EL (cell line): ENCODE measurements at places on chromosomes 2 and 18.

DNA sequence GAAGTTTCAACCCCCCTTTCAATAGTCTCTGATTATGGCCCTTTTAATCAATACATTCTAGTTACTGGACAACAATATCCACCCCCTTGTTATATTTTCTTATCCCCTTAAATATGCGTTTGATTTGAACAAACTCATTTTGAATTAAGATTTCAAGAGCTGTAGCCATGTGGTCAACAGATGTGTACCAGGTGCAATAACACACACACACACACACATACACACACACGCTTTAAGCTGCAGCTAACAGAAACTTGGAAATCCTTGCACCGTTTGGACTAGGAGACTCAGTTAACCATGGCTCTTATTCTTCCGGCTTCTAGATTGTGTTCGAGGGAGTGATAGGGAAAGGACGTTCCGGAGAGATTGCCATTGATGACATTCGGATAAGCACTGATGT, 82.8 kb downstream of the NRP2 start:
- no peak for DNase-seq

GRCh38 chr18:49174478-49174877, 223.7 kb upstream of the SMAD7 start:
- DNase-seq, result peak; percentile 20

DNA sequence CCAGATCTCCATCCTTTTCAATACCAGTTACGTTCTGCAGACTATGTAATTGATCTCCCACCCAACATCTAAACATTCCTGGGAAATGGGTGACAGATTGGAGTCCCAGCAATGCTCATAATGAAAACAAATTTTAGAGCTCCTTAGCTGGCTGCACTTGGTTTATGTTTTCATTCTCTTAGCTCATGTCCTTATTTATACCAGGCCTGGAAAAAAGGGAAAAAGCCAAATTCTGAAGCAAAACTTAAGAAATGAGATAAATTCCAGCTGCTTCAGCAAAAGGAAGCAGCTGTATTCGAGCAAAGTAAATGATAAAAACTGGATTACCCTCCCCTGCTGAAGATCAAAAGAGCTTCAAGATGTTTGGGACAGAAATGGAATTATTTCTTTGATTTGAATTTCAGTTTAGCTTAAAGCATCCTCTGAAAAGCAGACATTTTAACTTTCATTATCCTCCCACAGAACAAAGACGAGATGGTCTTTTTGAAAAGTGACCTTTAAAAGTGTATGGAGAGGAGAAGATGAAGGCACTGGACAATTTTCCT, 196.5 kb upstream of the THUMPD2 start:
- DNase-seq, result no peak

DNA sequence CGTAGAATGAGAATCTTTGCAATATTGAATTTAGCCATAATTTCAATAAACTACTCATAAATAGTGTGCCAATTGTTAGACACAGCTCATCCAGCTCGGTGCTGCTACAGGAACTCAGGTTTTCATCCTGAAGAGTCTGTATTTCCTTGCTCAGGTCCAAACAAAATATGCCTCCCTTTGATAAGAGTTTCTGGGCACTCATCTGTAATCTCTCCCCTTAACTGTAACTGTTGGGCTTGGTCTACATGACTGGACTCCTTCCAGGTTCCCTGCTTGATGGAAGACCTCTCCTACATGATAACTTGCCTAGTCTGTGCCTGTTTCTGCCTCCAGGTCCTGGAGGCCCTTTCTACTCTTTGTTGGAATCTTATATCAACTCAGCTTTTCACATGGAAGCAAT, 57.9 kb downstream of the GCA start:
- DNase-seq, result no peak

- no peak for DNase-seq
These were observed 130.7 kb upstream of the GPC1 start for GRCh38 chr2:240304746-240305161.

GRCh38 chr2:3146772-3147650, 230.6 kb downstream of the EIPR1 start:
- DNase-seq, result no peak

DNA sequence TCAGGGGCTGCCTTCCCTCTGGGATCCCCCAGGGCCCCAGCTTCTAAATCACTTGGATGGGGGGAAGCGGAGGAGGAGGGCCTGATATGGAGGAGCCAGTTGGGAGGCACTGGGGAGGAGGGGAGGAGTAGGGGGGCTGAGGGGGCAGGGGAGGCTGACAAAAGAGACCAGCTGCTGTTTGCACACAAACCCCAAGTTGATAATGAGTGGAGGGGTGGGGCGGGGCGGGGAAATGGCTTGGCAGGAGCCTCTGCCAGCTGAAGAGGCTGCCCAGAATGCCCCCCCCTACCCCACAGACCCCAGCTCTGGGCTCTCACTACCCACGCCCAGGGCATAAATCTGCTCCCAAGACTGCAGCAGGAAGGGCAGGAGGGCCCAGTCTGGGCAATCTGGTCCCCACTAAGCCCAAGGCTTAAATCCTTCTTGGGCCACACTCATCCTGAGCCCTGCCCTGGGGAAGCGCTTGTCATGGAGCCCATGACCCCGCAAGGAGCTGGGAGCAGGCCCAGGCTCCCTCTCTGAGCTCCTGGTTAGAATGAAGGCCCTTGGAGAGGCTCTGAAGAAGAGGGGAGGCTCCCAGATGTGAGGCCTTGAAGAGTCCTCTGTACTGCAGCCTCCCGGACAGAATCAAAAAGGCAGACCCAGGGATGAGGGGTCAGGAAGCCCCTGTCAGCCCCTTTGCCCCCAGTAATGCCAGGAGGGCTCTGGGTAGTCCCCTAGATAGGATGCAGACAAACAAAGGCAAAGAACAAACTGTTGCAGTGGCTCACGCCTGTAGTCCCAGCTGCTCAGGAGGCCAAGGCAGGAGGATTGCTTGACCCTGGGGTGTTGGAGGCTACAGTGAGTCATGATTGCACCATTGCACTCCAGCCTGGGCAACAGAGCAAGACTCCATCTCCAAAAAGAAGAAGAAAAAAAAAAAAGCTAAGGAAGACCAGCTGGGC, 24.8 kb upstream of the PTMA start:
- no peak for DNase-seq

- no peak for DNase-seq
These were observed 27.6 kb downstream of the PAX8 start for GRCh38 chr2:113251118-113251517.

DNA sequence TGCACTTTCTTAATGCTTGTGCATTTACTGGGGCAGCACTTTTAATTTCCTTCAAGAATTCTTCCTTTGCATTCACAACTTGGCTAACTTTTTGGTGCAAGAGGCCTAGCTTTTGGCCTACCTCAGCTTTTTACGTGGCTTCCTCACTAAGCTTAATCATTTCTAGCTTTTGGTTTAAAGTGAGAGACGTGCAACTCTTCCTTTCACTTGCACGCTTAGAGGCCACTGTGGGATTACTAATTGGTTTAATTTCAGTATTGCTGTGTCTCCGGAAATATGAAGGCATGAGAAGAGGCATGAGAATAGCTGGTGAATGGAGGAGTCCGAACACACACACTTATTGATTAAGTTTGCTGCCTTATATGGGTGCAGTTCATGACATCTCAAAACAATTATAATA, 354.1 kb downstream of the DLGAP1 start:
- DNase-seq, result no peak

DNA sequence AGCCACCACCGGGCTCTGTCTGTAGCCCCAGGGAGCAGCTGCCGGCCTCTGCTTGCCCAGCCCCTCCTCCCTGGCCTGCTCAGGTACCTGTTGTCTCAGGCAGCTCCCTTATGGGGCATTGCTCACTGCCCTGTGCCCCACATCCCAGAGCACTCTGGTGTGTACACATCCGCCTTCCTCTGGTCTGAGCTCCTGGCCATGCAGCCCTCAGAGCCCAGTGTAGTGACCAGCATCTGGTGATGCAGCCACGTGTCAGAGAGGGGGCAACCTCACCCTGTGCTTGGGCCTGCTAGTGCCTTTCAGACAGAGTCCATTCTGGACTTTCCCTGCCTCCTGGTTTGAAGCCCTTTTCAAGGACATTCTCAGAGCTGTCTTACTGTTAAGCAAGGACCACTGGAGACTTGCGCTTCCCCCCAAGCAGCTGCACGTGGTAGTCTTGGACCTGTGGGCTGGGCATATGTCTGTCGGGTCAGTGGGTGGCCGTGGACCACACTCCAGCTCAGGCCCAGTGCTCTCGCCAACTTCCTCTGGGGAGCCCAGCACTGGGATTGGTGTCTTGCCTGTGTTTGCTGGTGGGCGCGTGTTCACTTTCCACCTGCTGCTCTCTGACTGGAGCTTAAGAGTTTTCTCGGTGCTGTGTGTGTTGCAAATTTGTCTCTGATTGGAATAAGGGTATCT, 30.7 kb downstream of the DGKD start:
- DNase-seq, result no peak

- no peak for DNase-seq
These were observed 40.2 kb downstream of the MYOM1 start for GRCh38 chr18:3179430-3180089.
